Placental pericyte (primary cell): ENCODE measurements at places on chromosomes 3 and 15. TPM values are rescaled to one million over a fixed set of nuclear protein-coding genes. Genes with fewer than 3 reads are reported as not detected.

Gene GOLGA6B
- total RNA-seq = not detected in 2 replicates

Gene PLCH1
- total RNA-seq = 0.44 and 4.6 TPM in 2 replicates

Gene ROBO2
- total RNA-seq = 0.66 and 4.7 TPM in 2 replicates

Gene LDHAL6B
- not detected in 2 replicates for total RNA-seq

Gene GOLGA8J
- total RNA-seq = not detected in 2 replicates

Gene C2CD4A
- total RNA-seq = not detected in 2 replicates

Gene MYO5A
- 35.7 and 67.7 TPM in 2 replicates for total RNA-seq

Gene ACTR8
- 23.2 and 32.2 TPM in 2 replicates for total RNA-seq

Gene MYL3
- 0.22 TPM in 1 of 2 replicates, not detected in the other for total RNA-seq

Gene NTRK3
- total RNA-seq = 0.44 TPM in 1 of 2 replicates, not detected in the other
